GM12891 (cell line): ENCODE measurements at places on chromosomes 4 and X.

- DNase-seq = no peak
Observed at GRCh38 chr4:118973295-118973694, 84.6 kb downstream of the SYNPO2 start.

- DNase-seq = no peak
Observed at GRCh38 chr4:36006226-36006625, 238.1 kb downstream of the ARAP2 start.

DNA sequence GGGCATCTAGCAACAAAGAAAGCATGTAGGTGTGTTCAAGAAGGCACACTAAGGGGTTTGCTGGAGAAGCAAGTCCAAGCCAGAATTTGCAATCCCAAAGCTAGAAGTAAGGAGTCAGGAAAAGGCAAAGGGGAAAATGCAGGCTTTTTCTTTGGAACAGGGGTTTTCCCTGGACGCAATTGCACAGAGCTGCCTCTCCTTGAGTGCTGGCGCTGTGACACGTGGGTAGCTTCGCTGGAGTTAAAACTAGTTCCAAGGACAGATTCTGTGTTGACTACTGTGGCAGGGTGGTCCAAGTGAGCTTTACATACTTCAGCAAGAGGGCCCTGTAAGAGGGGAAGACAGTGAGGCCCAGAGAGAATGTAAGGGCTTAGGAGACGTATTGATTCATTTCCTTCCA, 277.1 kb downstream of the ADGRA3 start:
- DNase-seq = no peak

DNA sequence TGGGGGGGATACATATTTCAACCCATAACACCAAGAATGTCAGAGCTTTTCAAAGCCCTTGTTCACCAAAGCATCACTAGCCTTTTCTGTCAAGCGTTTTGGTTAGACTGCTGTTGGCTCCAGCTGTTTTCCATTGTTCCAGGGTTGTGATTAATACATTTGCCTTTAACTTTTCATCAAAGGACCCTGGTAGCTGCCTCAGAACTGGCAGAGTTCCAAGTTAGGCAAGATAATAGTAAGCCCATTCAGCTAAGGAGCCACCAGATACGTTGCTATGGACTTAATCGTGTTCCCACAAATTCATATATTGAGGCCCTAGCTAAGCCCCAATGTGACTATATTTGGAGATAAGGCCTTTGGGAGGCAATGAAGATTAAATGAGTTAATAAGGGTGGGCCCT, 37.1 kb downstream of the ENOPH1 start:
- no peak for DNase-seq

DNA sequence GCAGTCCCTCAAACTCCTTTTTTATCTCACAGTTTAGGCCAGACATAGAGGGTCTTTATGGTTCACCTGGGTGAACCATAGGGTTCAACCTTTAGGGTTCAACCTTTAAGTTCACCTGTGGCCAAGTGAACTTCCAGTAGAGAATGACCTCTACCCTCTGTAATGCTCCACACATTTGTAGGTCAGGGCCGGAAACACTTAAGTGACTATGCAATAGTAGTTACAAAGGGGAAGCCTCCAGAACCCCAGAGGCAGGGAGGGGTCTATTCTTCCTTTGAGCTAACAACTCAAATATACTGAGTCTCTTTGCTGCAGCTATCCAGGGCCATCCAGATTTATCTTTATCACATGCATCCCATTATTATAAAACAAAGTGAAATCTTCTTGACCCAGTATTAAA, 100.0 kb downstream of the LARP1B start:
- no peak for DNase-seq
